ENCODE measurements at places on chromosomes 16 and 17.

DNA sequence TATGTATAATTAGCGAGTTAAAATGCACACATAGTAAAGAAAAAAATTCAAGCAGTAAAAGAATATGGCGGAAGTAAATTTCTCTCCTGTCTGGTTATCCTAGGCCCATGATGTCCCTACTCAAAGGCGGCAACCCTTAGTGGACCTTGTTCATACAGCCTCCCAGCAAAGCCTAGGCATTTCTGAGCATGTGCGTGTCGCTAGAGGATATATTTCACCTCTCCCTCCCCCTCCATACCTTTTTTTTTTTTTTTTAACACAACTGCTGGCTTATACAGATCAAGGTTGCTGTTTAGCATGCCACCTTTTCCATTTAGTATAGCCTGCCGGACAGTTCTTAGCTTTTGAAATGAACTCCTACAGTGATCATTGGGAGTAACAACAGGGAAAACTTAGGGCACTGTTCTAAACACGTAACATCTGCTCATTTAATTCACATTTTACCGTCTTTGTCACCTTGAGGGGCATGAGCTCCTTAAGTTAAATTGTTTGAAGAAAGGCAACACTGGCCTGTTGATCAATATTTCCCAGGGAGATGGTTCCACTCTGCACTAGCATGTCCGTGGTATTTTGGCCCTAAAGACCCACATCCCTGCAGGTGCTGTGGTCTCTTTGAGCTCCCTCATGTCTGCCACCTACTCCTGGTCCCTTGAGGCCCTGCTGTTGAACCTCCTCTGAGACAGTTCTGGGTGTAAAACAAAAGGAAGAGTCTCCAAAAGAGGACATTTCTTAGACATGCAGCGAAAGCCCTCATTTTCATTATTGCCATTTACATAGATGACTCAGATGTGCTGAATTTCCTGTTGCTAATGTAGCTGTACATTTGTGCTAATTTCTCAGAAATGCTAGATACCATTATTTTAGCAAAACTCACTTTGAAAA lies 4.1 kb upstream of the TNFRSF13B start:
- DNase-seq: no peak

GRCh38 chr16:920717-921116 lies 50.1 kb downstream of the LMF1 start:
- DNase-seq: no peak

DNA sequence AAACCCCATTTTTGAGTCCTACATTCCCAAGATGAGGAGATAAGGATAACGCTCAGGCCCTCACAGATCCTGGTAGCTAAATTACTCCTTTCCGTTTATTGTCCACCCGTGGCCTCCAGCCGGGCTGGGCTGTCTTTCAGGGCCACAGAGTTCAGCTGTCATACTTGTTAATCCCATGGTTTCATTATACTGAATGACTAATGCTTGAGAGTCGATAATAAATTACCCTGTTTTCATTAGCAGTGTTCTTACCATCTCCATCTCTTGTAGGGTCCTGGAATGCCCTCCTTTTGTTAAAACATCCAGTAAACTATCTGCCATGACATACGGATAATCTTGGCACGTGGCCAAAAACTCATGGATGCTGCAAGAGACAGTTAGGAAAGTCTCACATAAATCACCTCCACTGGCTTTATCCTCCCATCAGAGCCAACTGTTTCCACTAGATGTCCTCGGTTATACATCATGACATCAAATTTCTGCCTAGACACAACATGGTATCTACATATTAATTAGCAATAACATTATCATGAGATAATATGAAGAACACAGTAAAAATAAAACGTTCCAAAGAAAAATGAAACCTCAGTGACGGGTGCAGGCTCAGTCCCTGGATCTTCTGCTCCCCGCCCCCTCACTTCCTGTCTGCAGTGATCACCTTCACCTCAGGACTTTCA lies 45.3 kb downstream of the BRD7 start:
- no peak for DNase-seq

DNA sequence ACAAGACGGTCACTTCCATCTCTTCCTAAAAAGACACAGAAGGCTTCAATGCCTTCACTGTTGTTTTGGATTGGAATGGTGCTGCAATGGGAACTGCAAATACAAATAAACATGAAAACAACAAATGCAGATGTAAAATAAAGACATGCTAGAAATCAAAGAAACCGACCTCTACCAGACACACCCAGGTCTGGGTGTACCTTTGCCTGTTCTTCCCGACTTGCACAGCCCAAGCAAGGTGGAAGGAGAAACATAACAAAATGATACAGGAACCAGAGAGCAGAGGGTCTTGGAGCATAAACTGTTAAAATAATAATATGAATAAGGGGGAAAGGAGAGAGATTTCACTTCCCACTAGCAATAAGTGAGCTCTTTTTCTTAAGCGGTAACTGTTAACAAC lies 17.3 kb downstream of the RFFL start:
- DNase-seq: no peak

- no peak for DNase-seq
Measured at GRCh38 chr17:49582789-49583188, 7.1 kb downstream of the NXPH3 start.

DNA sequence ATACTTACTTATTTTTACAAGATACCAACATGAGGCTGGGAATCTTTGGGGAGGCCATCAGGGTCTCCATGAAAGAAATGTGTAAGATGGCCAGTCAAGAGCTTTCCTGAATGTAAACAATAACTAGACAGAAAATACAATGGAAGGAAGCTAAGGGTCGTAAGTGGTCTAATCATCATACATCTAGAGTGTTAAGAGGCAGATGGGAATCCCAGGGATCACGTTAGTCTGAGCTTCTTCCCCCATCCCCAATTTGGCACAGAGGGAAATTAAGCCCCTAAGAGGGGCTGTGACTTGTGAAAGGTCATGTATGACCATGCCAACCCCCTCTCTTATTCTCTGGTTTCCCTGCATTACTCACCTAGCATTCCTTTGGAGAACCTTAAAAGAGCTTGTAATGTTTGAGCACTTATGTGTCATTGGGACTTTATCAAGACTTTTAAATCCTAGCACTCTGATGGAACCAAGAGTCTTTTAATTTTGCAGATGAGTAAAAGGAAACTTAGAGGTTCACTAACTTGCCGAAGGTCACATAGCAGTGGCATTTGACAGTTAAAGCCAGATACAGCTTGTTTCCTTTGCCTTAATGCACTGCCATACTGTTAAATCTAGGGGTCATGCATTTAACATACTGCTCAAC lies 46.1 kb downstream of the DCUN1D3 start:
- no peak for DNase-seq

- DNase-seq: no peak
Measured at GRCh38 chr17:72984926-72985325, 107.6 kb downstream of the SLC39A11 start.

DNA sequence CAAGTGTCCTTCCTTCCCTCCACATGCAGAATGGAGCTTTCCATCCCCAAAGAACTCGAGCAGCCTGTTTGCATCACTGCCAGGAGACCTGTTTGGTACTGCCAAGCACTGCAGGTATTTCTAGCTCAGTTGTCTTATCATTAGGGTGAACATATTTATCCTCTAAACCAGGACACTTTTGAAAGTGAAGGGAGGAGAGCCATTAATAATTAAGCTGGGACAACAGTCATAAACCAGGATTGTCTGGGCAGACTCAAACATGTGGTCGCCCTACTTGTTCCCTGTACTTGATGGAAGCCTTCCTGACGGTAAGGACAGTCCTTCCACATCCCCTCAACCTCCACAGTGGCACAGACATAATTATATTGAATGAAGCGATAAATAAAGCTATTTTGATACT lies 67.4 kb downstream of the PRKCA start:
- no peak for DNase-seq

DNA sequence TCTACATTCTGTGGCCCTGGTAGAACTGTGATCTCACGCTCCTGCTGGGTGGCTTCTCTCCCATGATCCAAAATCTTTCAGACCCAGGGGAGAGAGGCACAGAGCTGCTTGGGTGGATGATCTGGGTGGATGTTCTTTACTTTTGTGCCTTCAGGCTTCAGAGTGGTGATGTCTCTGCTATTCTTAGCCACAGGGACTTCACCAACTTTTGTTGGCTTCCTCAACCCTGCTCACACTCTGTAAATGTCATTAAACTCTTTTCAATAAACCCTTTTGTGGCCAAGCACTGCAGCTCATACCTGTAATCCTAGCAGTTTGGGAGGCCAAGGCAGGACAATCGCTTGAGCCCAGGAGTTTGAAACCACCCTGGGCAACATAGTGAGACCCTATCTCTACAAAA lies 7.6 kb downstream of the CLEC10A start:
- no peak for DNase-seq

DNA sequence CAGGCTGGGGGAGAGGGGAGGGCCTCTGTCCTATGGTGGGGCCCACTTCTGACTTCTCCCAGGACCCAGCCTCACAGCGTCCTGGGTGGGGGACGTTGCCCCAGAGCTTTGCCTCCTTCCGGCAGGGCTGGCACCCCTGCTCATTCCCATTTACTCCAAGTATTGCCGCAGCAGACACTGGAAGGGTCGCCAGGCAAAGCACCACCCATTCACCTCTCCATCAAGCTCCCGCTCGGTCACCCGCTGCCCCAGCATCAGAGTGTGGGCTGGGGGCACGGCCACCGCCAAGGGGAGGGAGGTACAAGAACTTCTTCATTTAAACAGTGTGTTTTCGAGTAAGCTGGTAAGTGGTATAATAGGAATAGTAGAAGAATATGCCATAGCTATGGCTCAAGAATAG lies 52.8 kb upstream of the GNG13 start:
- DNase-seq: no peak

- DNase-seq: no peak
Measured at GRCh38 chr17:65035191-65035590, 21.3 kb downstream of the GNA13 start.

GRCh38 chr16:66298571-66299120 lies 67.8 kb upstream of the CDH5 start:
- no peak for DNase-seq

- peak; percentile 76 for DNase-seq
Measured at GRCh38 chr17:8785547-8786413, 13.4 kb downstream of the MFSD6L start.

DNA sequence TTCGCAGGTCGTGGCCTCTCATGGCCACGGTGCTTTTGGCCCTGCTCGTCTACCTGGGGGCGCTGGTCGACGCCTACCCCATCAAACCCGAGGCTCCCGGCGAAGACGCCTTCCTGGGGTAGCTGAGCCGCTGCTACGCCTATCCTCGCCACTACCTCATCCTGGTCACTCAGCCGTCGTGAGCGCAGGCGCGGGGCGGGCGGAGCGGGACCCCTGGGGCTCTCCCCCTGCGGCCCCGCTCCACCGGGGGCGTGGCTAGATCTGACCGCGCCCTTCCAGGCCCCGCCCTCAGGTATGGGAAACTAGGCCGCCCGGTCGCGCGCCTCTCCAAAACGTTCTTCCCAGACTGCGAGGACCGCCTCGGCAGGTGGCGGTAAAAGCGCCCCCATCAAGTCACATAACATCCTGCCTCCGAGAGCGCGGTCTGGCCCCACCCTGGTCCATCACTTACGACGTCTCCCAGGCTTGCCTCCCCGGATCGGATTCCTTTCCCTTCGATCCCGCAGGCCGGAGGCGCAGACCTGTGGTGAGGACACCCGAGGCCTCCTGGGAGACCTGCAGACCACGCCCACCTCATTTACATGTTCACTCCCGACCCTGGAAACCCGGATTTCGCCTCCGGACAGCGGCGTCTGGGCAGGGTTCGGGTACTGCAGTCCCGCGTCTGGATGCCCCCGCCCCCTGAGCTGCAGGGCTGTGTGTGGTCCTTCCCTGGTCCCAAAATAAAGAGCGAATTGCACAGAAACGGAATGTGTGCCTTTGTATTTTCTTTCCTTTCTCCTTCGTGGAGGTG lies 91.5 kb upstream of the TMEM97 start:
- DNase-seq: peak; percentile 83

GRCh38 chr17:54985476-54985875 lies 16.9 kb downstream of the STXBP4 start:
- no peak for DNase-seq

GRCh38 chr17:28333083-28333746 lies 2.1 kb downstream of the IFT20 start:
- no peak for DNase-seq

- no peak for DNase-seq
Measured at GRCh38 chr17:78166416-78166815, 2.0 kb upstream of the SYNGR2 start.

DNA sequence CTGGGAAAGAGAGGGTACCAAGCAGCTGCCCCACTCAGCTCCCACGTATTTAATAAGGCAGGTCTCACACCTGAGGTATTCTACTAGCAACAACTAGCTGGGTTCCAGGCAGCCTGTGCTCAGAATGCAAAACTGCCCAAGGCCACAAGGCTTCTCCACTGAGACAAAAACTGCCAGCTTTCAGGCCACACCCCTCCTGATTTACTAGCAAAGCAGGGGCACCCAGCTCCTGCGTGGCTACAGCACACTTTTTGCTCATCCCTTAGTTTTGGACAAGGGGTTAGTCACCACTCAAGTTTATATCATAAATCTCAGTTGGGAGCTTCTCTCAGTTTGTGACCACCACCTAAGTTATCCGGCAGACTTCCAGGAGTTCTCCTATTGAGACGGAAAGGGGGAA lies 494.6 kb downstream of the CDH11 start:
- DNase-seq: no peak

DNA sequence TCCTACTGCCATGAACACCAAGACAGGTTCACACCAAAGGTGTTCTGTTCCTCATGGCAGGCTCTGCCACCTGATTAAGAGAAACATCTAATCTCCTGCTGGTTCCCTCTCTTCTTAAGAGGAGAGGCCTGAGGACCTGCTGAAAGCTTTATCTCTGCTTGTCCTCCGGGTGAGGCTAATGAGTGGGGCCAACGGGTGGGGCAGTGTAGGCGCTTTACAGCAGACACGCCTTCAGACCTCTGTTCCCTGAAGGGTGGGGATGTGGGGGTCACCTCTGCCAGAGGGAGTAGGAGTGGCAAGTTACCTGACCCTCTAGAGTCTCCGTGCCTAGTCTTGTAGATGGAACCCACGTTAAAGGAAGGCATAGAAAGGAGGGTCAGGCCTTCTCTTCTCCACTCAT lies 4.2 kb upstream of the MRM1 start:
- no peak for DNase-seq

GRCh38 chr16:66656547-66656946 lies 40.0 kb downstream of the CMTM4 start:
- no peak for DNase-seq

GRCh38 chr16:2033057-2033908 lies 6.6 kb downstream of the NHERF2 start:
- no peak for DNase-seq

DNA sequence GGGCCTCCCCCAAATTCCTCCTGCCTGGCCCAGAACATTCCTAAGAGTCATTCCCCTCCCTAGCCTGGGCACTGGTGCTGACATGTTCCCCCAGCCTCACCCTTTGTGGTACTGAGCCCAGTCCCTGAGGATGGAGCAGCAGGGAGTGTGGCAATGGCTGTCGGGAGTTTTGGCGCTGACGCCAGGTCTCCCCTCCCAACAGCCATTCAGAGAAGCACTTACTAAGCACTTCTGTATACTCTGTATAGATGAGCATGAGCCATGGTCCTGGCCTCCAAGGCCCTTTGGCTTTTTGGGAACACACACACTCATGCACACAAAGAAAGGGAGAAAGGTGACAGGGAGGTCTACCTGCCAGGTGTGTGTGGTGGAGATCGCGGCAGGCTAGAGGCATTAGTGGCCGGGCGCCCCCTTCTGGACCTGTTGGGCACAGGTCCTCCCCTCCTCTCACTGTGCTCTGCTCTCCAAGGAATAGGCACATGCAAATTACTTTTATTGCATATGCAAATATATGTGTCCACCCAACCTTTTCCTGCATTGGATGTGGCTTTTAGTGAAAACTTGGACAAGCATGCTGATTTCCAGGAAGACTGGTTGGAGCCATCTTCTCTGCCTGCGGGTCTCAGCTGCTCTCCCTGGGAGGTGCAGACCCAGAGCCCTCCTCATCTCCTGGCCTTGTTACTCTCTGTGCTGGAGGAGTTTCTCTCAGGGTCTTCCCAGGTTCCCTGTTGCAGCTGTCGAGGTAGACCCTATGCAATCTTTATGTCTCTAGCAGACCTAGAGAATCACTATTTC lies 17.4 kb upstream of the C17orf107 start:
- DNase-seq: peak; percentile 65

Measured in SHP77 (cell line).